ENCODE measurements at places on chromosomes 11 and 22. TPM values are rescaled to one million over a fixed set of nuclear protein-coding genes. Genes with fewer than 3 reads are reported as not detected.

VPREB3 gene
- not detected for total RNA-seq

UBQLNL gene
- total RNA-seq = not detected

DENND5A gene
- 25.8 TPM for total RNA-seq

DNA sequence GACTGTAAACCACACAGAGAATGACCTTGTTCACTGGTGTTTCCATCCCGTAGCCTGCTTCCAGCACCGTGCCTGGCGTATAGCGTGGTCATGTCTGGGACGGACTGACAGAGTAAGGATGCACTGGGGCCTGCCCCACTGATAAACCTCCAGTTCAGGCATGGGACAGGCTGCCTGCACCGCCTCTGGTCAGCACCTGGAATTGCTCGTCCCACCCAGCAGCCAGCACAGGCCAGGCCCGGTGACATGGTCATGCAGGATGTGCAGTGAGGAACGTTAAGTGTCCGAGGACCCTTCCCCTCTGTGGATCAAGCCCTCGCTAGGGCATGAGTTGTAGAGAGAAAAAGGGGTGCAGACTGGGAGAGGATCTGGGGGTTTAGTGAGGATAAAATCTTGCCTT lies 44.8 kb downstream of the LMO1 start:
- H3K36me3 ChIP-seq = no peaks in the 10 kb centered on the region
- H3K27ac ChIP-seq = no peak overlapping the region
- H3K27me3 ChIP-seq = no peaks in the 10 kb centered on the region
- no peaks in the 10 kb centered on the region for H3K4me1 ChIP-seq
- no peak overlapping the region for H3K4me3 ChIP-seq

- H3K4me1 ChIP-seq = peaks cover 33% of the 10 kb centered on the region
- H3K27me3 ChIP-seq = no peaks in the 10 kb centered on the region
- peak overlapping the region; percentile 64 for H3K4me3 ChIP-seq
- peak overlapping the region; percentile 80 for H3K27ac ChIP-seq
- H3K36me3 ChIP-seq = no peaks in the 10 kb centered on the region
- DNase-seq = no peak
Measured at GRCh38 chr22:50526834-50527801, 1.7 kb upstream of the SCO2 start.

GRCh38 chr22:22940961-22941605 lies 53.5 kb downstream of the IGLL5 start:
- H3K27me3 ChIP-seq = no peaks in the 10 kb centered on the region
- no peak for DNase-seq
- no peaks in the 10 kb centered on the region for H3K36me3 ChIP-seq
- no peak overlapping the region for H3K4me3 ChIP-seq
- no peak overlapping the region for H3K27ac ChIP-seq

DNA sequence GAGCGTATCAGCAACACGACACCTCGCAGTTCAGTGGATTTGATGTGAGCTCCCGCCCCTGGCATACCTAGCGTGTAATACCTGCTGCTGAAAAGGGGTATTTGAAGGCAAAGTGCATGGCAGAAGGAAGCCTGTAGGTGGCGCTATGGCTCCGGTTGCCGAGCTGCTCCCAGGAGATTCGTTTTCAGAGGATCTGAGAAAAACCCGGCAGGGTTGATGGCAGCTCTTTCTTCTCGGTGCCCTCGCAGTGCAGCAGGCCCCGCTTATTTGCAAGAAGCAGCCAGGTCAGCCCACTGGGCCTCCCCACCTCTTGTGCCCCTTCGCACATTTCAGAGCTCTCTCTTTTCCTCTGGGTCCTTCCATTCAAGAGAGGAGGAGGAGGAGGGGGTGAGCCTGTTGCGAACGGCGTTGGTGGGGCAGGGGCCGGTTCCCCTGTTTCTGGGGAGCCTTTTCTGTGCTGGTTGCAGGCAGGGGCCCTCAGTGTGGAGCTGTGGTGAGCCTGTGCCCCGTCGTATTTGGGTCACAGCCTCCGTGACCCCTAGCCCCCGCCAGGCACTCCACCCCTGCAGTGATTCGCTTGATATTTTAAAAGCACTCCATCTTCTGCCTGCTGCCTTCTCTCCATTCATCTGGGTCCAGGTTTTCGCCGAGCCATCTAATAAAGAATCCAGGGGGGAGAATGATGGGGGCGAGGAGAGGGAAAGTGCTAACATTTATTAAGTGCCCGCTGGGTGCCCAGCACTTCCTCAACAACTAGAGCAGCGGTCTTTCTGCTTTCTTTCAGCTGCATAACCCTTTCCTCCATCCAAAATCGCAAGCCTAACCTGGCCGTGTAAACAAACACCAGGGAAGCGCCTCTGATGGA lies 85.3 kb upstream of the SYT13 start:
- peaks cover 16% of the 10 kb centered on the region for H3K4me1 ChIP-seq
- peaks cover 15% of the 10 kb centered on the region for H3K27me3 ChIP-seq
- H3K36me3 ChIP-seq = no peaks in the 10 kb centered on the region
- no peak overlapping the region for H3K4me3 ChIP-seq

Data from CD8-positive, alpha-beta memory T cell (primary cell).